Osteoblast (primary cell): ENCODE measurements at places on chromosomes 4 and X. TPM values are rescaled to one million over a fixed set of nuclear protein-coding genes. Genes with fewer than 3 reads are reported as not detected.
A peak's percentile ranks its signal among the peaks of the same experiment; 100 is the strongest.

F11 gene
- total RNA-seq, result not detected in 2 replicates

DNA sequence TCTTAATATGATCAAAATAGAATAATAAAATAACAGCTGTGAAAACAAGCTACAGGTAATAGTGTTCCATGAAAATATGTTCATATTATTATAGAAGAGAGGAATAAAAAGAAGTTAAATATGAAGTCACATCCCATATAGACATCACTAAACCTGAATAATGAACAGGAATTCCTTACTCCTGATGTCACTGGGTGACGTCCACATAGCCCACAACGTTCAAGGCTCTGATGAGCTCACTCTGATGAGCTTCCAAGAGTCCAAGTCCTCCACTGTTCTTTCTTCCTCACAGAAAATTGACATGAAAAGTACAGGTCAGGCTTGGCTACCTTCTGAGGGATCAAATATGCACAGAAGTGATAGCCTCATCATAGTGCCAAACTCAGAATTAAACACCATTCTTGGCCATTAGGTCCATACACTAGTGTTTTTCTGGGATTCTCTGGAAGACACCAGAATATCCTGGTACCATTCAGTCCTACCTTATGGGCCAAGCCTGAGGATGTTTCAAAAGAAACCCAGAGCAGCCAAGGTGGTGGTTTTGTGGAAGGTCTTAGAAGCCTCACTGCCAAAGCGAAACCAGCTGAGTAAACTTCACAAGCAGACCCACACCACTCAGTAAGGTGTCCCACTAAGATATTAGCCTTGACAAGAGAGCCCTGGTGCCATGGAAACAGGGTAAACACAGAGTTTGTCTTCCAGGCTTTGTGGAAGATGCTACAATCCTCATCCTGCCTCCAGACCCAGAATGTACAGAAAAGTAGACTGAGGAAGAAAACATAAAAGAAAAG is 138.4 kb upstream of the HHIP start:
- no peak for DNase-seq
- no peaks in the 10 kb centered on the region for H3K36me3 ChIP-seq
- no peak overlapping the region for H3K4me3 ChIP-seq
- no peak overlapping the region for H3K27ac ChIP-seq

DKK2 gene
- total RNA-seq, result under 0.01 TPM in 1 of 2 replicates, not detected in the other

ZNF185 gene
- total RNA-seq, result 1.1 and 1.2 TPM in 2 replicates

RNF150 gene
- 13.4 and 13.8 TPM in 2 replicates for total RNA-seq

GABRQ gene
- total RNA-seq, result not detected in 2 replicates

LPAR4 gene
- 0.29 and 0.36 TPM in 2 replicates for total RNA-seq

GRCh38 chr4:87541956-87542709 is 13.0 kb upstream of the SPARCL1 start:
- H3K4me1 ChIP-seq, result no peaks in the 10 kb centered on the region
- no peak overlapping the region for H3K4me3 ChIP-seq
- no peaks in the 10 kb centered on the region for H3K36me3 ChIP-seq
- H3K27me3 ChIP-seq, result peaks cover 5% of the 10 kb centered on the region
- no peak overlapping the region for H3K27ac ChIP-seq

VMA21 gene
- total RNA-seq, result 61.6 and 62.6 TPM in 2 replicates

- H3K4me1 ChIP-seq, result no peaks in the 10 kb centered on the region
- peak; percentile 71 for DNase-seq
- H3K27me3 ChIP-seq, result peaks cover 3% of the 10 kb centered on the region
- H3K27ac ChIP-seq, result no peak overlapping the region
- H3K36me3 ChIP-seq, result no peaks in the 10 kb centered on the region
Measured at GRCh38 chrX:44828008-44828605, 15.7 kb upstream of the DUSP21 start.

DNA sequence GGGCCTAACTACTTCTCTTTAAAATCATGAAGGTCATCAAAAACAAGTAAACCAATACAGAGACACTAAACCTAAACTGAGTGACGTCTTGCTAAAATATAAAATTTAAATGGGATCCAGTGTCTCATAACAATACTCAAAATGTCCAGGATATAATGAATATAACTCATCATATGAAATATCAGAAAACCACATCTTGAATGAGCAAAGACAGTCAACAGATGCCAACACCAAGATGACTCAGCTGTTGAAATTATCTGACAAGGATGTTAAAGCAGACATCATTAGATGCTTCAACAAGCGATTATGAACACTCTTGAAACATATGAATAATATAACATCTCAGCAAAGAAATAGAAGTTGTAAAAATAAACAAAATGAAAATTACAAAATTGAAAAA is 8.3 kb downstream of the NAP1L2 start:
- H3K27ac ChIP-seq, result no peak overlapping the region
- DNase-seq, result peak; percentile 23
- H3K36me3 ChIP-seq, result no peaks in the 10 kb centered on the region
- H3K4me3 ChIP-seq, result no peak overlapping the region
- no peaks in the 10 kb centered on the region for H3K4me1 ChIP-seq

- H3K27ac ChIP-seq, result no peak overlapping the region
- H3K4me1 ChIP-seq, result peaks cover 6% of the 10 kb centered on the region
- DNase-seq, result no peak
Measured at GRCh38 chr4:76665153-76665552, 230.1 kb downstream of the SHROOM3 start.

UCP1 gene
- not detected in 2 replicates for total RNA-seq

- peak within 1 kb of the TSS; percentile 86 for H3K4me3 ChIP-seq
- H3K27ac ChIP-seq, result peak within 1 kb of the TSS; percentile 98
- H3K27me3 ChIP-seq, result no peaks in the 10 kb centered on the region
- DNase-seq, result peak; percentile 90
Measured at GRCh38 chrX:49002091-49002935, at the start of gene GRIPAP1. Gene GRIPAP1, minus strand, starts transcription at chrX:49002264. Its CDS starts 35 bp downstream, at chrX:49002229.

- no peak overlapping the region for H3K27ac ChIP-seq
- DNase-seq, result peak; percentile 54
- H3K4me1 ChIP-seq, result no peaks in the 10 kb centered on the region
- no peaks in the 10 kb centered on the region for H3K27me3 ChIP-seq
- H3K4me3 ChIP-seq, result no peak overlapping the region
Measured at GRCh38 chr4:122652379-122652778, 31.5 kb upstream of the IL21 start.

DNA sequence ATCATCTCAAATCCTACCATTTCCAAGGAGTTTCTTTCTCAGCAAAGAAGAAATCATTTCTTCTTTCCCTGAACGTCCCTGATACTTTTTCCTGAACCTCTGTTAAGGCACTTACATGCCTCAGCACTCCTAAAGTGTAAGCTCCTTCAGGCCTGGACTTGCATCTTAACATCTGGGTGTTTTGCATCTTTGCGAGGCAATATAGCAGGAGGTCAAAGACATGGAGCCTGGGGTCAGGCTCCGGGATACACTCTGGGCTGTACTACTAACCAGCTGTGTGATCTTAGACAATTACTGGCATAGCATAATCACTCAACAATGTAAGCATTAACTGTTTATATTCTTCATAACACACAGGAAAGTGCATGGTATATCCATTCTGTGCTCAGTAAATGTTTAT is 275.5 kb upstream of the BOD1L1 start:
- H3K4me1 ChIP-seq, result peaks cover 37% of the 10 kb centered on the region
- no peaks in the 10 kb centered on the region for H3K36me3 ChIP-seq
- H3K27me3 ChIP-seq, result no peaks in the 10 kb centered on the region

TRIM61 gene
- total RNA-seq, result 3.8 and 4.7 TPM in 2 replicates

DNA sequence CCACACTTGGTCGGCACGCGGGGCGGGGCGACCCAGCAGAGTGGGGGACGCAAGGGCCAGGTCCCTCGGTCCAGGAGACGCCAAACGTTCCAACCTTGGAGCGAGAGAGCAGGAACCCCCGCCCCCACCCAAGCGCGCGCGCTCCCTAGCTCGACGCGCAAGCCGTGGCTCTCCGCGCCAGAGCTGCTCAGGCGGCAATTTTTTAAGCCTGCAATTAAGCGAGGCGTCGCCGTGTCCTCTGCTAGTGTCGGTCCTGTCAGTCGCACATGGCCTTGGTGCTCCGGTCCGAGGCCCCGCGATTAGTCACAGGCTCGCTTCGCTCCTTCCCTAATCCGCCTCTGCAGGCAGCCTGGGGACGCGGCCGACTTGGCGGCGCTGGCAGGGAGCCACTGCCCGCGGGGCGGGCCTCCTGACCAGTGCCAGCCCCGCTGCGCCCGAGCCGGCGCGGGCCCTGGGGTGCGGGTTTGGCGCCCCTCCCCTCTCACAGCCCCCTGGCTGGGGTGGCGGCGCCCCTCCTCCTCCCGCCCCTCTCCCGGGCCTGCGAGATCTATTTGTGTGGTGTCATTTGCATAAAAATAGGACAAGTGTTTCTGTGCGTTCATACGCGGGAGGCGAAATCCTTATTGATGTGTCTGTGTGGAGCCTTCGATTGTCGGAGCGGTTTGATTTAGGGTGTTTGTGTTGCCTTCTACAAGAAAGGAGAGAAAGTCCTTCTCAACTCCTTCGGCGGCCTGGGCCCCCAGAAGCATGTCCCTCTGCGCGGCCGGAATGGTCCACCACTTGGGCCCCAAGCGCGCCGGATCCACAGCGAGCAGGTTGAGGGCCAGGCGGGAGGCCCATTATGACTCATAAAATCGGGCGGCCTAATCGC is 9.8 kb upstream of the BCOR start:
- H3K4me1 ChIP-seq, result peaks cover 12% of the 10 kb centered on the region
- H3K27ac ChIP-seq, result peak overlapping the region; percentile 15
- H3K27me3 ChIP-seq, result peaks cover 37% of the 10 kb centered on the region
- no peaks in the 10 kb centered on the region for H3K36me3 ChIP-seq
- peak overlapping the region; percentile 67 for H3K4me3 ChIP-seq

- no peak for DNase-seq
- no peaks in the 10 kb centered on the region for H3K4me1 ChIP-seq
- no peaks in the 10 kb centered on the region for H3K27me3 ChIP-seq
- no peak overlapping the region for H3K27ac ChIP-seq
- no peak overlapping the region for H3K4me3 ChIP-seq
- H3K36me3 ChIP-seq, result no peaks in the 10 kb centered on the region
Measured at GRCh38 chr4:148694702-148695101, 252.5 kb upstream of the NR3C2 start.

CENPVL2 gene
- total RNA-seq, result not detected in 2 replicates

CTAG1B gene
- total RNA-seq, result not detected in 2 replicates

GRCh38 chr4:6777636-6778281 is 4.8 kb upstream of the KIAA0232 start:
- DNase-seq, result peak; percentile 23
- peaks cover under 1% of the 10 kb centered on the region for H3K4me1 ChIP-seq
- no peak overlapping the region for H3K4me3 ChIP-seq
- H3K27ac ChIP-seq, result no peak overlapping the region

SPATA4 gene
- 0.59 and 0.72 TPM in 2 replicates for total RNA-seq

GRCh38 chrX:20530406-20530921 is 263.8 kb upstream of the RPS6KA3 start:
- H3K27me3 ChIP-seq, result no peaks in the 10 kb centered on the region
- peak overlapping the region; percentile 62 for H3K4me3 ChIP-seq
- H3K4me1 ChIP-seq, result peaks cover 8% of the 10 kb centered on the region

VCX2 gene
- total RNA-seq, result not detected in 2 replicates

GRCh38 chr4:40585201-40585799 is 44.4 kb downstream of the RBM47 start:
- DNase-seq, result no peak
- no peak overlapping the region for H3K4me3 ChIP-seq
- H3K27me3 ChIP-seq, result no peaks in the 10 kb centered on the region

SERPINA7 gene
- total RNA-seq, result not detected in 2 replicates

TCEAL6 gene
- total RNA-seq, result not detected in 2 replicates

DNA sequence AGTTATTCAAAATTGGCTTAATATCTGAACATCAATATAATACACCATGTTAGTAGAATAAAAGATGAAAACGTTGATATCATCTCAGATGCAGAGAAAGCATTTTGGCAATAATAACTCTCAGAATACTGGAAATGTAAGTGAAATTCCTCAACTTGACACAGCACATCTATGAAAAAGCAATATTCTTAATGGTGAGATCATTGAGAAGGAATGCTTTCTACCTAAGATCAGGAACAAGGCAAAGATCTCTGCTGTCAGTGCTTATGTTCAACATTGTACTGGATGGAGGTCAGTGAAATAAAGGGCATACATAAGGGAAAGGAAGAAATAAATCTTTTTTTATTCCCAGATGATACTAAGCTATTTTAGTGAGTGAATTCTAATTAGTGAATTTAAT is 40.6 kb downstream of the MRPL1 start:
- no peak overlapping the region for H3K27ac ChIP-seq
- H3K4me3 ChIP-seq, result no peak overlapping the region
- H3K27me3 ChIP-seq, result no peaks in the 10 kb centered on the region
- H3K4me1 ChIP-seq, result no peaks in the 10 kb centered on the region
- no peaks in the 10 kb centered on the region for H3K36me3 ChIP-seq

DNA sequence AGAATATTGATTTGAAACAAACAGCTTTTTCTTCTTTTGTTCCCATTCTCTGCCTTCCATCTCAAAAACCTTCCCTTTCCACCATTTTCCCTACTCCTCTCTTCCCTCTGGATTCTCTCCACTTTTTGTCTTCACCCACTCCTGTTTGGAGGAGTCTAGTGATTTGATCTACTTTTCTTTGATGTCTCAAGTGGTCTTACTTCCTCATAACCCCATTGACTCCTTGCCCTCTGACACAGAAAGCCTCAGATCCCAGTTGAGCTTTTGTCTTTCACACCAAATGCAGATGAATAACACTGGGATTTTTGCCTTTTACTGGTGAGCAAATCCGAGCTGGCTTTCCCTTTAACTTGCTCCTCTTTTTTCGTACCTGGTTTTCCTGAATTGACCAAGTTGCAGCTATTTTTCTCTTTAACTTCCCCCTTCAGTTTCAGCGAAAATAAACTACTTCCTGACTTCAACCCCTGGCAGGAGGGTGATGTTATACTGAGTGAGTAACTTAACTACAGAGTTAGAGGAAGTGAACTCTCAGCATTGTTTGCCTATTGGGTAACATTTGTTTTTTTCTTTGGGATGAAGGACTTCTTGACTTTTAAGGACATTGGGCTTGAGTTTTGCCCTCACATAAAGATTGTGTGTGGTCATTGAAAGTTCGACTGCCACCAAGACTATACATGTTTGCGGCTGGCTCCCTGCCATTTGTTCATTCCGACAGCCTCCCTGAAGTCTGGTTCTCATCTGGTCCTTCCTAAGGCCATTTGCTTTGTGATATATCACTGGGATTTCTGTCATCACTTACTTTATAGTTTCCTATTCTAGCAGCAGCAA is 392.8 kb upstream of the NR3C2 start:
- H3K27me3 ChIP-seq, result no peaks in the 10 kb centered on the region
- H3K27ac ChIP-seq, result peak overlapping the region; percentile 64
- H3K4me3 ChIP-seq, result no peak overlapping the region
- peak; percentile 51 for DNase-seq

- no peaks in the 10 kb centered on the region for H3K36me3 ChIP-seq
- no peak for DNase-seq
- H3K4me3 ChIP-seq, result no peak overlapping the region
- no peak overlapping the region for H3K27ac ChIP-seq
- peaks cover 7% of the 10 kb centered on the region for H3K27me3 ChIP-seq
Measured at GRCh38 chrX:111830571-111830970, 45.4 kb upstream of the TRPC5OS start.

RAB33B gene
- 24.2 and 24.6 TPM in 2 replicates for total RNA-seq

DNA sequence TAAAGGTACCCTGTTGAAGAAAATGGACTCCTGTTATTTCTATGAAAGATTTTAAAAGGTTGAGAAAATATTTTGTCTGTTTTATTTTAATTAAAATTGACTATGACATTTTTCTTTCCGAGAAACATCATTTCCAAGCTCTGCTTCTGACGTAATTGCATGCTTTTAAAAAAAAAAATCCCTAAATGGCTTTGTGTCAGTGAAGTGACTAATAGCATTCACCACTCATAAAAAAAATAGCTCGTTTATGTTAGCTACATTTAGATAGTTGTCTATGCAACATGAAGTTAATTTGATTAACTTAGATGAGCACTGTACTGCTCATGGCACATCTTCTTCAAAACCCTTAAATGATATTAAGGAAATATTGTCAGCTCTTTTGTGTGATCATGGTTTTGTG is 105.1 kb upstream of the KLHL13 start:
- no peaks in the 10 kb centered on the region for H3K27me3 ChIP-seq
- peaks cover 6% of the 10 kb centered on the region for H3K4me1 ChIP-seq
- no peak overlapping the region for H3K4me3 ChIP-seq
- H3K27ac ChIP-seq, result no peak overlapping the region

ATXN3L gene
- not detected in 2 replicates for total RNA-seq
